OCI-LY7 (cell line): ENCODE measurements at places on chromosomes 16 and 17. TPM values are rescaled to one million over a fixed set of nuclear protein-coding genes. Genes with fewer than 3 reads are reported as not detected.

The ADAD2 gene
- not detected in 2 replicates for total RNA-seq

The DNAI2 gene
- total RNA-seq = not detected in 2 replicates

The SOX9 gene
- not detected in 2 replicates for total RNA-seq

The MGAT5B gene
- 1.4 and 2.3 TPM in 2 replicates for total RNA-seq

The CD300LF gene
- total RNA-seq = not detected in 2 replicates

- no peak for DNase-seq
Observed at GRCh38 chr16:31083081-31083480, 5.7 kb downstream of the PRSS53 start.

DNA sequence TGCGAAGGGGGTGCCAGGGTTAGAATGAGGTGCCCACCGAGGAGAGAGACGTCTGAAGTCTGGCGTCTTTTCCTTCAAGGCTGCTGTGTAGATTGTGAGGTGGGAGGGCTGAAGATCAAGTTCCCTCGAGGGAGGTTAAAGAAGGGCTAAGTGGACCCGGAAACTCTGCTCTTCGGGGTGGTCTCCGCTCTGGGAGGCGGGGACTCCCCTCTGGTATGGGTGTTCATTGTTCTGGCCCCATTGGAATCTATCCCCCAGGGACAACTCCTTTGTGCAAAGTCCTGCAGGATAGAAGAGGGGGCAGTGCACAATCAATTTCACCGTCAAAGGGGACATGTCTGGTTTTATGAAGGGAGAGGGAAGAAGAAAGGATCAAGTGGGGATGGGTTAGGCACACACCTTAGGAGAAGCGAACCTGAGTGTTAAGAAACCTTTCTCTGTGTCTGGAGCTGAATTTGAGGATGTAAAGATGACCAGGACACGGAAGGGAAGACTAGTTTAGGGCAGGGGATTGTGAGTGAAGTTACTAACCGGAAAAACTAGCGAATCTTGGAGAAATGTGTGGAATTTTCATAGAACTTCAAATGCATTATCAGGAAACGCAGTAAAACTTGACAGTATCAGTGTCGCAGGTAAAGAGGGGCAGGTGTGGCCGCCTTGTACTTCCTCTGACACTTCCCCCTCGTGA is 809 bp upstream of the RAB34 start:
- DNase-seq = no peak
